ENCODE measurements at places on chromosomes 13 and 19.

GRCh38 chr13:48231933-48232332 lies 1.1 kb upstream of the ITM2B start:
- no peak for DNase-seq

DNA sequence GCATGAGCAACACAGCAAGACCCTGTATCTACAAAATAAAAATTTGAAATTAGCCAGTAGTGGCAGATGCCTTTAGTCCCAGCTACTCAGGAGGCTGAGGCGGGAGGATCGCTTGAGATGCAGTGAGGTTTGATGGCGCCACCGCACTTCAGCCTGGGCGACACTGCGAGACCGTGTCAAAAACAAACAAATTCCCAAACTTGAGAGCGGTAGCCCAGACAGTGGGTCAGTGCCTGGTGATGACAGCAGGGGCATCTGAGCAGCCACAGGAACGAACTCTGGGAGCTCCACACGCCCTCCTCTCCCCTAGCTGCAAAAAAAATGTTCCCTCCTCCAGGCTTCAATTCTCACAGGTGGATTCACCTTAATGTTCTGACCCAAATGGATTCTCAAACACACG lies 14.1 kb downstream of the ZNF490 start:
- DNase-seq = no peak

DNA sequence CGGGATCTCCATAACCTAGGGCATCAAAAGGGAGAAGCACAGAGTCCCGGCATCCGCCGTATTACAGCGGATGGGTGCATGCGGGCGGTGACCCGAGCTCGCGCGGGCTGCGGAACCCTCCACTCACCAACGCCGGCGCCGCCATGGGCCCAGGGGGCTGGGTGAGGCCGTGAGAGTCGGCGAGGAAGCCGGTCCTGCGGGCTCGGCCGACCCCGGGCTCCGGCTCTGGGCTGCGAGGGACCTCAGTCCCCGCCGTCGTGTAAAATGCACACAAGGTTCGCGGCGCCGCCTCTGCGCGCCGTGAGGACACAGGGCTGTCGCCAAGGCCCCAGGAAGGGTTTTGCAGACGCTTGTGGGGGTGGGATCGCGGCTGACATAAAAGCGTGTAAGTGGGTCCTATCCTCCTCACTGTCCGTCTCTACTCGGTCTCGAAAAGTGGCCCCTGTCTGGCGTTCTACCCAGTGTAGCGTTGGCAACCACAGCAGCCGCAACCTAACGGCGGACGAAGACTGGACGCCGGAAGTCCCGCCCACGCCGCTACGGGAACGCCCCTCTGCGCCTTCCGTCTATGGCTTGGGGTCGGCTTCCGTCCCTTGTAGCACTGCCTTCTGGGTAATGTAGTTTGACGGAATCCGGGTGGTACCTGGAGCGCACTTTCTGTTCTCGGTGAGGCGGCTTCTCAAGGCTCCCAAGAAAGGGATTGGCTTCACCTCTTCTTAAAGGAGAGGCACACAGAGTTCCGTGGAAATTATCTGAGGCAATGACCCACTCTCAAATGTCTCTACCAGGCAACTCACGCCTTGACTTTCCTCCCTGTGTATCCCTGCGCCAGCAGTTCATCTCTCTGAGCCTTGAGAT lies at the start of gene ZNF599:
ZNF599 (minus strand) TSS at position 519 of the 858 bp plus-strand sequence; CDS start at position 145, 374 bp downstream.
- peak; percentile 87 for DNase-seq

GRCh38 chr13:72960541-72960940 lies 98.3 kb upstream of the KLF5 start:
- no peak for DNase-seq

- DNase-seq = no peak
Observed at GRCh38 chr13:59954601-59955000, 209.1 kb downstream of the DIAPH3 start.

DNA sequence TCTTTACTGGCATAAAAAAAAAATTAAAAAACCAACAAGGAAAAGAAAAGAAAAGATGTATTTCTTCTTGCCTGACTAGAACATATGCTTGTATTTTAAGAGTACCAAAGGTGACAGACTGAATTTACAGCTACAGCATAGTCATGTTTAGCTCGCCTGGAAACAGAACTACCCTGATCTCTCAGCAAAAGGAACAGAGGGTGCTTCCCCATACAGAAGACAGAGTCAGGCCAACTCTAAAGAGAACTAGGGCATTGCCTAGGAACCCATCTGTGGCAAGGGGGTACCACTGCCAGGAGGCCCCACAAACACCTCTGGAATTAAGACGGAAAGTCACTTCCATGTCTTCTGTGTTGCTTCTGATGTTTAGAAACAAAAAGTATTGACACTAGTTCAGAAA lies 252.1 kb upstream of the STARD13 start:
- no peak for DNase-seq

DNA sequence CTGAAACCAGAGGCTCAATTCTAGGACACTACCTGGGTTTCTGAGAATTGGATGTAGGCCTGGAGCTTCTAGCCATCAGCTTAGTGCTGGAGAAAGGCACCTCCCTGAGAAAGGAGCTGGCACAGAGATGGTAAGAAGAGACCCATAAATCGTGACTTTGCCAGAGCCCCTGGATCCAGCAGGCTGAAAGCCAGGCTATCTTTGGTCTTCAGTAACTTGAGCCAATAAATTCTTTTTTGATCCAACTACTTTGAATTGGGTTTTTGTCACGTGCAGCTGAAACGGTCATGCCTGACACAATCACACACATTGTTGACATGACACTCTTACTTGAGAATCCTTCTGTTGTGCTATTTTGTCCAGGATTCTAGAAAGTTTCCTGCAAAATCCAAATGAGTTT lies 103.4 kb downstream of the LHFPL6 start:
- no peak for DNase-seq

DNA sequence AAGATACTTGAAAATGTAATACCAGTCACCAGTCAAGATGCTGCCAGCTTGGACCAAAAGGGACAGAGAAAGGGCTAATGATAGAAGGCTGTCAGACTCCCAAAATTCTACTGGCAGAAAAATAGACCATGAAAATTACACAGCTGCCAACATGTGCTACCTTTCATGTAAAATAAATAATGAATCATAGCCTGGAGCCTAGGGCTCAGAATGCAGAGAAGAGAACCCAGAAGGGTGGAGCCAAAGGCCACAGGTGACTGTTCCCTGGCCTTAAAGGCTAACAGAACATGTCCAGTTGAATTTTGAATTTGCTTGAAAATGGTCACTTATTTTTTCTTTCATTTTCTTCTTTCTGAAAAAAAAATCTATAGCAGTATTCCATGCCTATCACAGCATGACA lies 1827.0 kb upstream of the MIR17HG start:
- no peak for DNase-seq

GRCh38 chr13:24274452-24275021 lies 34.8 kb upstream of the C1QTNF9 start:
- peak; percentile 69 for DNase-seq

DNA sequence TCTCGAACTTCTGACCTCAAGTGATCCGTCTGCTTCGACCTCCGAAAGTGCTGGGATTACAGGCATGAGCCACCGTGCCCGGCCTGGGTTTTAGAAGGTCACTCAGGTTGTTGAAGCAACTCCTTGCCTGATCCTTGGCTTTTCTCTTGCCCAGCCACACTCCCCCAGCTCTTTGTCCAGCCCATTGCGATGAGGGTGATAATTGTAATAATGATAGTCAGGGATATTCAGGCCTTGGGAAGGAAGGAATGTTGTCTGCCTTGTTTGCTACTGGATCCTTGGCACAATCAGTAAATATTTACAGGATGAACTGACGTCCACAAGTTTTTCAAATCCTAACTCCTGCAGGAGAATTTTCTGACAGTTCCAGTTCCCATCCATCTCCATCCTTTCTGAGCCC lies 1.8 kb downstream of the THOP1 start:
- no peak for DNase-seq

GRCh38 chr13:90185734-90186133 lies 1161.8 kb upstream of the MIR17HG start:
- no peak for DNase-seq

DNA sequence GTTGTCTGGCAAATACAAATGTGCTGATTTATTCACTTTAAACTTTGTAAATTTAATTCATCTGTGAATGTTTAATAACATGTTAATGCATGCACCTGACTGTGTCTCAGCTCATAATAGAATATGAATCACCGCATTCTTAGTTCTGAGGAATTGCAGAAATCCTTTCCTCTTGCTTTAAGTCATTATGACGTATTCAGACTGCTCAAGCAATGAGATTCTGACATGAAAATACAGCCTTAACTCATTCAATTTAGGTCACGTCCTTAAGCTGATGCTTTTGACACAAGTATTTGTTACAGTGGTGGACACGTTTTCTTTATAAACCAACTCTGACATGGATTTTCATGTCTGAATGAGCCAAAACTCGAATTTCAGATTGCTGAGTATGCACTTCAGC lies 541.0 kb upstream of the KLF12 start:
- DNase-seq = no peak

DNA sequence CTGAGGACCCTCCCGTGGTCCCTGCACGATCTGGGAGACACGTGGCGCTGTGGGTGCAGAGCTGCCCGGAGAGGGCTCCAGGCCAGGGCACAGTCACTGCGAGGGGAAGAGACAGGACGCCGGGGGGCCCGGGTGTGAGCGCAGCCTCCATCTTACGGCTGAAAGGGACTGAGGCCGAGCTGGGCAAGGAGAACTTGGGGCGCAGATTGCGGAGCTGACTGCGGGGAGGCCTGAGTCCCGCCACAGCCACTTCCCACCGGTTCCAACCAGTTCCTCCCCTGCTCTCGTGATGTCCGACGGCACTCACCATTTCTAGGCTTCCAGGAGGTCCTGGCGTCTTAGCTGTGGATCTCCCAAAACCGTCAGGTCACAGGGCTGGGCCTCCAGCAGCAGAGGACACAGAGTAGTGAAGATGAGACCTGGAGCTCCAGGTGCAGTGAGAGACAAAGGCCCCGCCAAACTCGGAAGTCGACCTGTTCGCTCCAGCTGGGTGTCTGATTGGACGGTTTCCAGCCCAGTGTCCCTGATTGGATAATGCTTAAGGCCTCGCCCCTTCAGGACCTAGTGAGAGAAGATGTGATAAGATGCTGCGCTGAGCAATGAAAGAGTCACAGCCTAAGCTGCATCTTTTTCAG lies 4.8 kb upstream of the ZNF253 start:
- DNase-seq = peak; percentile 26

GRCh38 chr19:49475995-49476880 lies 2.2 kb downstream of the FLT3LG start:
- DNase-seq = peak; percentile 70

- no peak for DNase-seq
Observed at GRCh38 chr13:111936267-111936925, 130.6 kb upstream of the SOX1 start.

GRCh38 chr19:51531349-51532315 lies at the start of gene SIGLEC6:
Gene SIGLEC6, minus strand, starts transcription at chr19:51531670. Its CDS starts 22 bp downstream, at chr19:51531648.
- no peak for DNase-seq

DNA sequence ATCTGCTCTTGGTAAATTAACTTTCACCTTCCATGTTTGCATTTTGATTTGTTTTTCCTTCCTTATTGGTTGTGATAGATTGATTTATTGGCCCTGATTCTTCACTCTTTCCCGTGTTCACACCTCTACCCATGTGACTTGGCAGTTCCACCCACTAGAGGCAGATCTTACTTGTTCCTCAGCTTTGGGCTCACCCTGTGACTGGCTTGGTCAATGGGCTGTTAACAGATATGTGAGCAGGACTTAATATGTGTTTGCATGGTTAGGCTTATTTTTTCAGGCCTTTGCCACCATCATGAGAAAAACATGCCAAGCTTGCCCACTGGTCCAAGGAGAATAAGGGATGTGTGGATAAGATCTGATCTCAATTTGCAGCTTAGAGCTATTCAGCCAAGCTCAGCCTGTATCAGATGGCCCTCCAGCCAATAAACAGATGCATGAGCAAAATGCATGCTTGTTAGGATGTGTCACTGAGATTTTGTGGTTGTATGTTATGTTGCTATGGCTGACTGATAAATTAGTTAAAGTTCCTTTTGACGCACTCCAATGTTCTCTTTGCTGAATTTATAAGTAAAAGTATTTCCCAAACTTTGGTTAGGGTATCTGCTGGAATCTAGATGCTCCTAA lies 48.0 kb downstream of the RGCC start:
- no peak for DNase-seq

DNA sequence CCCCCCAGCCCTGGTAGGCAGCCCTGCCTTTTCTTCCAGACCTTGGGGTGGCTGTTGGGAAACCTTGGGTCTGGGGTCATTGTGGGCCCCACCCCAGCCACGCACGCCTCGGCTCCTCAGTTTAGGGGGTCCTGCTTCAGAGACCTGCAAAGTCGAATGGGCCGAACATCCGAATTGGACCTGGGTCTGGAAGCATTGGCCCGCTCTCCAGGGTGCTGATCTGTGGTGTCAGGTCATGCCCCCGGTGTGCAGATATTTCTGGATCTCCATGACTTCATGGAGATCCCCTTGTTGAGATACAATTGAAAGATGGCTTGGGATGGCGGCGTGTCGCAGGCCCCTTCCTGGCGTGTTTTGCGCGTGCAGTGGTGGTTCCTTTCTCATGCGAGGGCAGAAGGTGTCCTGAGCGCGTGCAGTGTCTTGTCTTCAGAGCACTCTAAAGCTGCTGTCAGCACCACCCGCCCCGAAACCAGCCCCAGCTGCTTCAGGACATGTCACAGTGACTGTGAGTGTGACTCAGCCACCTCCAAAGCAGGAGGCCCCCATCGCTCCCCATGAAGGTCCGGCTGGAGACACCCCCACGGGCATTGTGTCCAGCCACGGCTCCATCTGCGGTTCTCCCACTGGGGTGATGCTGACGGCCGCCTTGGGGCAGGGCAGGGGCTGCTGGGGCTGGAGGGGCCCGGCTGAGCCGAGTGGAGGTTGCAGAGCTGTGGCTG lies 112.7 kb downstream of the KDM4B start:
- no peak for DNase-seq

GRCh38 chr13:102597029-102597961 lies 509 bp downstream of the TPP2 start:
- DNase-seq = no peak

DNA sequence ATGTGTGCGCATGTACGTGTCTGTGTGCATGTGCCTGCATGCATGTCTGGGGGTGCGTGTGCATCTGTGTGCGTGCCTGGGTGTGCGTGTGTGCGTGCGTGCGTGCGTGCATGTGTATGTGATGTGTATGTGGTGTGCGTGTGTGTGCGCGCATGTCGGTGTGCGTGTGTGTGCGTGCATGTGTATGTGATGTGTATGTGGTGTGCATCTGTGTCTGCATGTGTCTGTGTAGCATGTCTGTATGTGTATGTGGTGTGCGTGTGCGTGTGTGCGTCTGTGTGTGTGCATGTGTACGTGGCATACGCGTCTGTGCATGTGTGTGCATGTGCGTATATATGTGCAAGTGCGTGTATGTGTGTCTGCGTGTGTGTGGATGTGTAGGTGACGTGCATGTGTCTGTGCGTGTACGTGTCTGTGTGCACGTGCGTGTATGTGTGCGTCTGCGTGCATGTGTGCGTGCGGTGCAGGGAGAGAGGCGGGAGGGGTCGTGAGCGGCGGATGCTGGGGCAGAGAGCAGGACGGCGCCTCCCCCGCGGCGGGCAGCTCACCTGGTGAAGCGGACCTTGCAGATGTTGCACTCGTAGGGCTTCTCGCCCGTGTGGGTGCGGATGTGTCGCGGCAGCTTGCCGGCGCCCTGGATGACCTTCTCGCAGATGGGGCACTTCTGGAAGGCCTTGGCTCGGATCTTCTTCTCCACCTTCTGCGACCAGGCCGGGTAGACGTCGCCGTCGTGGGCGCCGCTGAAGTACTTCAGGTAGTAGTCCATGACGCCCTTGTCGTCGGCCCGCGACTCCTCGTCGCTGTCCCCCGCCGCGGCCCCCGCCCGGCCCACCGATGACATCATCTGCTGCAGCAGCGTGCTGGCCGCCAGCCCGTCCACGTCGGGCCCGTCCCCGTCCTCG lies 13.0 kb downstream of the ZBTB7A start:
- no peak for DNase-seq

- peak; percentile 74 for DNase-seq
Observed at GRCh38 chr19:48999481-49000325, 6.0 kb downstream of the RUVBL2 start.

All from activated CD4-positive, alpha-beta T cell treated with anti-CD3 and anti-CD28 coated beads, Interleukin-2, amount 50 U/mL, for 1 hour (primary cell).